ENCODE measurements at places on chromosomes 7 and 10.

DNA sequence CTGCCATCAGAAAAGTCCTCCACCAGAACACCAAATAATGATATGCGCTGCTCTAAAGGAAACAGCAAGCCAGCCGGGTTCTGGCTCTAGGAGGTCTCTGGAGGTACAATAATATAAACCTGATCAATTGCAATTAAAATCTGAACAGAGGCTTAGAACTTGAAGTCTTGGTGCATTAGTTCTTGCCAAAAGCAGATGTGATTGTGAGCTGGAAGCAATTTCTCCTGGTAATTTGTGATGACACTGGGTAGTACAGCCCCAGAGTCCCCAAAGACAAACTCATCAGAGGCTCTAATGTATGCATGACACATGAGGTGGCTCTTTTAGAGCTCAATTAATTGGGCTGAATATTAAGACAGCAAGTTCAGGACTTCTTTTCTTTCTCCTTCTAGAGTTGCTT is 3.3 kb downstream of the ETV1 start:
- no peak for DNase-seq

DNA sequence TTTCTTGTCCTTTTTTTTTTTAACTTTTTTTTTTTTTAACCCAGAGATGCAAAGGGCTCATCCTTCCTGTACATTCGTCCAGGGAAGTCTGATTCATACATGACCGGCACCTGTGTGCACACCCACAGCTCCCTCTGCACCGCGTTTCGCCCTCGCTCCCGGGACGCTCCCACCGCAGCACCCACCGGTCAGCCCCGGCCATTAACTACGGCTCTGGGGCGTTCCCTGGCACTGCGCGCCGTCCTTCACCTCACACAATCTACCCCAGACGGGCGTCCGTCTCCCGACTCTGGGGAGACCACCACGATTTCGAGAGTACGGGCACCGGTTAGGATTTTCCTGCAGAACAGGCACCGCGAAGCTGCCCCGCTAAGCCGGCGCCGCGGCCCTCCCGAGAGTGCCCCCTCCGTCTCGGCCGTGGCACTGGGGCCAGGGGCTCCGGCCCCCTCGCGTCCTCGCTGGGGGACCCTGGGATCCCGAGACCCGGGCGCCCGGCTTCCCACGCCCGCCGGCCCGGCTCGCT is 452 bp downstream of the ATE1 start:
- DNase-seq, result peak; percentile 35

DNA sequence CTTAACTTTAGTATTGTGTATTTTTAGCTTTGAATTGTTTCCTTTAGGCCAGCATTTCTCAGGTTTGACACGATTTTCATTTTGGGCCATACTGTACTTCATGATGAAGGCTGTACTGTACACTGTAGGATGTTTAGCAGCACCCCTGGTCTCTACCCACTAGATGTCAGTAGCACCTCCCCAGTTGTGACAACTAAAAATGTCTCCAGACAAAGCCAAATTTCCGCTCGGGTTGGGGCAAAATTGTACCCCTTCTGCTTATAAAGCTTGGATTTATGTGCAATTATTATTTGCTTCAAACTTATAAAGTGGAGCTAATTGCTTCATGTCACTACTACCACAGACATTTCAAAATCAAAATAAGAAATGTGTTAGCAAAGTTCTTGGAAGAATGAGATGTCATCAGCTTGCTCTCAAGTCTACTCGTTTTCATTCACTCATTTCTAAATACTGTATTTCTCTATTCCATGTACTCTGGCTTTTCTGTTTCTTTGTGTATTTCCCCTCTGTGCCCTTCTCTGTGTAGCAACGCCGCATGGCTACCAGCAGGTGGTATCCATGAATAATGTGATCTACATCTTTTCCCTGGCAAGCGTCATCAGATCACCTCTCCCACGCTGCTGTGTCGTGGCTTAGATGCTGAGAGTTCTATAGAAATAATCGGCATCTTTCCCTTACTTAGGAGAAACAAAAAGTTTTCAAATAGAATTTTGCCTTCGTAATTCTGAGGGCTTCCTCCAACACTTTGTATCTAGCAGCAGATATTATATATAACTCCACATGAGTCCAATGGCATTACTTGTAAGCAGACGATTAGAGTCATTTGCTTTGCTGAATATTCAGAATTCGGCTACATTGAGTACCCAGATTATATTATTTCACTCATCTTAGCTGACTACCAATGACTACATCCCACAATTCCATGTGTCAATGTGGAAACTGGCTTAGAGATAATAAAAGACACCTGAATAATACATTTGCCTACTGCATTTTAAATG is 47.8 kb upstream of the CALCR start:
- DNase-seq, result no peak

DNA sequence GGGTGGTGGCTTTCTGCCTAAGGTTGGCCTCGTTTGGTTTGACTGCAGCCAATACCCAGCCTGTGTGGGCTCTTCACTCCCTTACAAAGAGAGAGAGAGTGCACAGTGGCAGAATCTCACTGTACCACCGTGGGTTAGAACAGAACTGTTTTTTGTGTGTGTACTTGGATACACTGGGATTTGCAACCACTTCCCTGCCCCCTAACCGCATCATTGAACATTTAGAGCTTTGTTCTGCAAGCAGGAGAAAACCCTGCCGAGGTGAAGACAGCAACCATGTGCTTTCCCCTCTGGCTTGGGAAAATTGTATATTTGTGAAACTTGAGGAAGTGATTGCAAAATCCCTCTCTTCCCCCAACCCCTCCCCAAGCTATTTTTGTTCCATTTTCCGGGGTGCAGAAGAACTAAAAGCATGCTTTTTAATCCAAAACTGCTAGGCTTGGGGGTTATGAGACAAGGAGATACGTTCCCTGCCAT is 201.2 kb downstream of the TCF7L2 start:
- no peak for DNase-seq

DNA sequence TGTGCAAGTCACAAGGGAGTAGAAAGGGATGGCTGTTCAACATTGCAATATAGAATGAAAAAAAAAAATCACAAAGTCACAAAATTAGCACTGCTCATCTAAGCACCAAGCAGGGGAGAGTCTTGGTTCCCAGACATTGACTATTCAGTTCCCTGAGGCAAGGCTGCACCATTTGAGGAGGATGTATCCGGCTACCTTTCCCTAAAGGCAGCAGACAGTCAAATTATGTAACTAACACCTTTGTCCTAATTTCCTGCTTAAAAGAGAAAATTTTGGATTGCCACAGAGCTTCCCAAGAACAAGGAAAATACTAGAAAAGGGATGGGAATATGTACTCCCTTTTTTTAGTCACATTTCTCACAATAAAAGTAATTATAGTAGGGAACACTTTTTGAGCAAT is 148.1 kb downstream of the PCLO start:
- DNase-seq, result no peak

- no peak for DNase-seq
Observed at GRCh38 chr7:92590711-92591310, 621 bp upstream of the FAM133B start.

DNA sequence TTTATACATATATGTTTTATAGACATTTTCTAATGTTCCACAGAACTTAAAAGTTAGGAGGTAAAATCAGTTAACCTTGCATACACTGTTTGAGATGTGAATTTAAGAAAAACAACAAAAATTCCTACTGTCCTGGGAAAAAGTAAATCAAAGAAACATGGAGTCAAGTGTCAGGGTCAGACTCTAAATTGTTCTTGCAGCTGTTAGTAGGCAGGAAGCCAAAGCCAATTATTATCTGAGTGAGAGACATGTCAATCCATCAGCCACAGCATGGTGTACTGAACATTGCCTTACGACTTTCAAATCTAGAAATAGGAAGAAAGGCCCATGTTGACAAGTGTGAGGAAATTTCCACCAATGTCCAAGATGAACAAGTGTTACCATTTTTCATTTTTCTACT is 461.2 kb upstream of the MBL2 start:
- DNase-seq, result no peak

DNA sequence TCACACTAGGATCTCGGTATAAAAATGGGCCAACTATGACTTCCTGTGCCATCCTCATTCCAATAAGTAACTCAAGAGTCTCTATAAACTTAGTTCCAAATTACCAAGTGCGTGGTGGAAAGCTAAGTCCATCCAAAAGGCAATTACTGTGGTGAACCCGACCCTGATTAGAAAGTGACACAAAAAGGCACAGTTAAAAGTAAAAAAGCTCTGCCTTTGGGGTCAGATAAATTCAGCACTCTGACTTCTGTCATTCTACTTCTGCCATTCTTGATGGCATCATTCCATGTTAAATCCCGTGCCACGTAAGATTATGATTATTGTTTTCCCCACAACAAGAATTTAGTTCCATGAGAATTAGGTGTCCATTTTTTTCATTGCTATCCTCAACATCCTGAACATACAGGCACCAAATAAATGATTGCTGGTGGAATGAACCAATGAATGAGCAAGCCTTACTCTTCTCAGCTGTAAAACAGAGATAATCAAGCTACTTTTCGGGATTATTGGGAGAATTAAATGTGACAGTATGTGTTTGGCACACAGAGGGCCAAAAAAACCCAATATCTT is 877 bp downstream of the NCOA4 start:
- no peak for DNase-seq

- peak; percentile 70 for DNase-seq
Observed at GRCh38 chr10:70478191-70479164, at the start of gene PALD1. TSS of gene PALD1 (plus strand) at chr10:70478767. CDS start at chr10:70525952, 47,185 bp downstream.

GRCh38 chr7:113636727-113637421 is 281.9 kb downstream of the PPP1R3A start:
- no peak for DNase-seq

DNA sequence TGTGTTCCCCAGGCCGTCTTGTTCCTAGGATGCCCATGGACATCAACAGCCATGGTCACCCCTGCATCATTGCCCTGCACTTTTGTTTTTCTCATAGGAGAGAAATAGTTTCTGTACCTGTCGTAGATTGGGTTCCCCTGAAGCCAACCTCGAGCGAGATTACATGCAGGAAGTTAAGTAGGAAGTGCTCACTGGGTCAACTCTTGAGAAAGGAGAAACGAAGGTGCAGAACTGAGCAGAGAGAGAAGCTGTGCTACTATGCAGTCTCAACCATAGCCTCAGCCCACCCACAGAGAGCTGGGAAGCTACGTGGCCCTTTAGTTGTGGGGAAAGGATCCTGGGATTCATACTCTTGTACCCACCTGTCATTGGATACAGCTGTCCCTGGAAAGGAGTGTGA is 165.2 kb downstream of the HERPUD2 start:
- no peak for DNase-seq

DNA sequence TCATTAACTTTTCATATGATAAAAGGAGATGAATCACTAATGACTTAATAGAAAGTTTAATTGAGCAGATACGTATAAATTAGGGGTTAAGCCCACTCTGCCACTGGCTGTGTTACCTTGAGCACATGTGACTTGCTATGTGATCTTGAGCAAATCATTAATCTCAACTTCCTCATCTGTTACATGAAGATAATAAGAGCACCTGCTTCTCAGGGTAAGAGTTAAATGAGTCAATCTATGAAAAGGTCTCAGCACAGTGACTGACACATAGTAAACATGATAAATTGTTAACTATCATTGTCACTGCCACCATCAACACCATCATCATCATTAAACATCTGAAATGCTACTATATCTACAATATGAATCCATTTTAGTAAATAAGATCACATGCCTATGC is 110.8 kb downstream of the TPK1 start:
- no peak for DNase-seq

DNA sequence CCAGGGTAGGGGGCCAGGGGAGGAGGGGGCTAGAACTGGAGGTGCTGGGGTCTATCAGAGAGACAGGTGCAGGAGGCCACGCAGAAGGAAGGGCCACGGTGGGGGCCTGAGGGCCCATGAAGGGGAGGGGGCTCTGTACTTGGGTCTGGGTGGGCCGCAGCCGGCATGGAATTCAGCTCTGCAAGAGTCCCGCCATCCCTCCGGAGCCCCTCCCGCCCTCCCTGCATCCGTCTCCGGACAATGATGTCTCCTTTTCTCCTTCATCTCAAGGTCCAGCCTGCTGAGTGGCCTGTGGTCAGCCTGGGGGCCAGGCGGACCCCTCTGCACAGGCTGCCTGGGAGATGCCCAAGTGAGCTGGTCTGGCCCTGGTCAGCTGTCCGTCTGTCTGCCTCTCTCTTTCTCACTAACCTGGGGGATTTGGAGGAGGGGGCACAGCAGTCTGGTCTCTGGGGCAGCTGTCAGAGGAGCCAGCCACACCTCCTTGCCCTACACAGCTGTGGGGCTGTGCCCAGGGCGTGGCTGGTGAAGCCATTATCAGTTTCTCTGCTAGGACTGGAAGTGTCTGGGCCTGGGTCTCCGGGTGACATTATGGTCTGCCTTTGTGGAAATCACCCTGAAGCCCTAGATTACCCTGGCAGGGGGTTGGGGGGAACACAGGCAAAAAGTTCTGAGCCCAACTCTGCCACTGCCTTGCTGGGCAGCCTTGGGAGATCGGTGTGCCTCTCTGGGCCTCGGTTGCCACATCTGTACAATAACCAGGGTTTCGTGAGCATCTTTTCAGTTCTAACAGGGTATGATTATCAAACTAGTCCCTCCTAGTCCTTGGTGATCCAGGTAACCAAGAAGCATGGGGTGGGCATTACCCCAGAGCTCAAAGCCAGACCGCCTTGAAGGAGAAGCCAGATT is 19.0 kb upstream of the HSPB1 start:
- DNase-seq, result no peak

DNA sequence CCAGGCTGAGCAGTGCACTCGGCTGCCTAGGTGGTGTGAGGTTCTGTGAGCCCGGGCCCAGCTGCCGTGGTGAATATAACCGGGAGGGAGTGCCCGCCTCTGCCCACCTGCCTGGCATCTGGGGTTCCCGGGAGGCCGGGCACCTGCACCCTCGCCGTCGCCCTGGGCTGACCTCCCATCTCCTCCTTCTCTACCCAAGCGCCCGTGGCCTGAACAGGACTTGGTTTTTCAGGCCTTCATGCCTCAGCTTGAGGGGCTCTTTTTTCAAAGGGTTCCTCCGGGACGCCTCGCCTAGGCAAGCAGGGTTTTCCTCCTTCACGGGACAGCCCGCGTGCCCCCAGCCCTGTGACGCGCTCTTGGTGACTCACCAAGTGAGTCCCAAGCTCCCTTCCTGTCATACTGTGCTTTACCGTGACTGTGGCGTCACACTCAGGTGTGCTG is 9.9 kb downstream of the INPP5A start:
- no peak for DNase-seq

DNA sequence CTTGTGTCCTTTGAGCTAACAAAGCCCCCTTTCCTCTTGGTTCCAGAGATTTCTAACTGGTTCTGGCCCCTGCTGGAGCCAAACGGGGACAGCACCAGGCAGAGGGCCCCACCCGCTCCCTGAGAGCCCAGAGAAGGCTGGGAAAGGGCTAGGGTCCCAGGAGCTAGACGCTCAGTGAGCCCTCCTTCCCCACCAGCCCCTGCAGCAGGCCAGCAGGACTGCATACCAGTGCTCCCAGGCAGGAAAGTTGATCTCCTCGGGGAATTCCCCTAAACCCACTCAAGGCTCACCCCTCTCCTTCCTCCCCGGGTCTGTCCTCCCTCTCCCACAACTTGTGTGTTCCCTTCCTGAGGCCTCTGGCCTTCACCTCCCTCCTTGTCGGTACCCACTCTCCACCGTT is 47.7 kb downstream of the PAX2 start:
- no peak for DNase-seq
